H7 (cell line): ENCODE measurements at places on chromosomes 1 and 21.

- DNase-seq: peak; percentile 45
Observed at GRCh38 chr1:117674521-117675400, 68.9 kb downstream of the TENT5C start.

GRCh38 chr1:156342166-156342955 lies 4.0 kb downstream of the TSACC start:
- DNase-seq: no peak

GRCh38 chr21:31937303-31937702 lies 64.5 kb downstream of the HUNK start:
- no peak for DNase-seq

DNA sequence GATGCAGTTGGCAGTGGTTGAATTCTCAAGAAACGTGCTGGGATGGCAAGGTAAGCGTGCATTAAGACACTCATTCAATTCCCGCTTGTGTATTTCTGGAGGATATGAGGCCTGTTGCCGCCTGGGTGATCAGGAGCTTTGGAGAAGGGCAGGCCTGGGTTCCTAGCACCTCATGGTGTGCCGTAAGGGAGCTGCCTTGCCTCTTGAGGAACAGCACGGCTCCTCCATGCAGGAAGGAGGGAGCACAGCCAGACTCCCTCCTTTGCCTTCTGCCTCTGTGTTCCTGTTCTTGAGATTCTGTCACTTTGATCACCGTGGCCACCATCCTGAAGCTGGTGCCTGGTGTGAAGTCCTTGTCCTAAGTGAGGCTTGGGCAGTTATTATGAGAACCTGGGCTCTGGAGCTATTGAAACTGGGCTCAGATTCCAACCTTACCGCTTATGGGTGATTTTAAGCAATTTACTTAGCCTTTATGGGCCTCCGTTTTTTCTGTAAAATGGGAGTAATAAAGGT lies 18.3 kb downstream of the SLFNL1 start:
- DNase-seq: no peak

DNA sequence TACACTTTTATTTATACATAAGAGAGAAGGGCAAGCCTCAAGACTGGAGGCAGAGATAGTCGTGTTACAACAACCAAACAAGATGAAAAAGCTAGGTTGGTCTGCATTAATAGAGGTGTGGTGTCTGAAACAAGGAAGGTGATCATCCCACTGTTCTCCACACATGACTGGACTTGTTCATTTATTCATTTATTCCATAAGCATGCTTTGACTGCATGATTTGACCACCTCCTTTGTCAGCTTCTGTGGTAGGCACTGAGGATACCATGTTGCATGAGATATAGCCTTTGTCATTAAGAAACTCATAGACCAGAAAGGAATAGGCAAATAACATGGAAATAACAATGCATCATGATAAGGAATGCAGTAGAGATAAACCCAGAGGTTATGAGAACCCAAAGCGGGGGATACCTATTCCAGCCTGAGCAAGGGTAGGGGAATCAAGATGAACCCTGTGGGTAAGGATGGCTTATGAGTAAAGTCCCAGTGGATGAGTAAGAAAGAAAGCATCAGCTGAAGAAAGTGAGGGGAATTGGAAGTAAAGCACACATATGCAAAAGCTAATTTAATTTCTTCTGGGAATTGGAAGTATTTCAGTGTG lies 173.7 kb upstream of the FGGY start:
- no peak for DNase-seq
